ENCODE measurements at places on chromosomes 7 and 10. TPM values are rescaled to one million over a fixed set of nuclear protein-coding genes. Genes with fewer than 3 reads are reported as not detected.

Gene VPS37D
- 3.7 TPM for total RNA-seq

Gene INMT
- total RNA-seq, result 0.06 TPM

Gene ASB4
- total RNA-seq, result 0.06 TPM

Gene TNPO3
- total RNA-seq, result 137 TPM

Gene CRHR2
- total RNA-seq, result not detected

Gene MBL2
- not detected for total RNA-seq

Gene CLDN3
- total RNA-seq, result 0.11 TPM

Gene SPDYE1
- total RNA-seq, result not detected

Gene TLL2
- total RNA-seq, result 0.29 TPM

Gene CALML5
- total RNA-seq, result not detected

Gene CUL2
- total RNA-seq, result 21.7 TPM

Gene OPALIN
- not detected for total RNA-seq

Gene VIPR2
- total RNA-seq, result 0.74 TPM

Gene BAMBI
- total RNA-seq, result 31.5 TPM

Gene NT5C3A
- total RNA-seq, result 64.4 TPM

Gene REEP3
- 21.6 TPM for total RNA-seq

Gene ZNF655
- total RNA-seq, result 116 TPM

Gene FAM180A
- total RNA-seq, result not detected

Gene CALN1
- total RNA-seq, result 2.8 TPM

Gene UCMA
- not detected for total RNA-seq

Gene CRYGN
- 0.17 TPM for total RNA-seq

Gene MRLN
- not detected for total RNA-seq

Gene PDLIM1
- 17.7 TPM for total RNA-seq

Gene SLC18A3
- not detected for total RNA-seq

Gene ENKUR
- total RNA-seq, result 0.33 TPM

Gene THSD7A
- 0.11 TPM for total RNA-seq

Gene PON1
- total RNA-seq, result not detected

Gene CLRN3
- total RNA-seq, result not detected
